ENCODE measurements at places on chromosomes 6 and 20.

GRCh38 chr6:84768442-84769174 is 4.2 kb upstream of the TBX18 start:
- no peak for DNase-seq

- no peak for DNase-seq
Observed at GRCh38 chr20:48461091-48461734, 366.6 kb downstream of the PREX1 start.

DNA sequence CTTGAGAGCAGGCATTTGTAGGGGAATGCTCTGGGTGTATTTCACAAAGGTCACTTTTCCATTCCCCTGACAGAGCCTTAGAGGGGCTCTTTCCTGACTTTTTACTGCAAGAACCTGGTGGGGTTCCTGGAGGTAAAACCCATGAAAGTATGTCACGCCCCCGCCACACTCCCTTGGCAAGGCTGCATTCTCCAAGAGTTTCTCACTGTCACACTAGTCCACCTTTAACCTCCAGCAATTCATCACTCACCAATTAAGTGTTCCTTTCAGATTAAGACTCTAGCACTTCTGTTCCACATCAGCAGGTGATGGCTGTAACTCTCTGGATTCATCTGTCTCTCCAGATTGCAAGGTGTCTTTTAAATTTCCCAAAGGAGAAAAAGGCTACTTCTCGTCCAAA is 32.7 kb upstream of the NKX2-4 start:
- DNase-seq = no peak

DNA sequence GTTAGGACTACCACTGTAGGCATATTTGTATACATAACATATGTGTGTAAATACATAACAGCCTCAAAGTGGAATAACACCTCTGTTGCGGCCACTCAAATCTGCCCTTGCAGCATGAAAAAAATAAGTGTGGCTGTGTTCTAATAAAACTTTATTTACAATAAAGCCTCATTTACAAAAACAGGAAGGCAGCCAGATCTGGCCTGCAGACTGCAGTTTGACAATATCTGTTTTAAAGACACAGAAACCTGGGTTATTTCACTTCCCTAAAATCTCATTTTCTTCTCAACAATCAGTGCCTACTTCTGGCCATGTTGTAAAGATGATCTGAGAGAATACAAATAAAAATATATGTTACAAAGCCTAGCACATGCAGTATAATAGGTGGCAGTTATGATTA is 53.9 kb upstream of the SCML4 start:
- no peak for DNase-seq

DNA sequence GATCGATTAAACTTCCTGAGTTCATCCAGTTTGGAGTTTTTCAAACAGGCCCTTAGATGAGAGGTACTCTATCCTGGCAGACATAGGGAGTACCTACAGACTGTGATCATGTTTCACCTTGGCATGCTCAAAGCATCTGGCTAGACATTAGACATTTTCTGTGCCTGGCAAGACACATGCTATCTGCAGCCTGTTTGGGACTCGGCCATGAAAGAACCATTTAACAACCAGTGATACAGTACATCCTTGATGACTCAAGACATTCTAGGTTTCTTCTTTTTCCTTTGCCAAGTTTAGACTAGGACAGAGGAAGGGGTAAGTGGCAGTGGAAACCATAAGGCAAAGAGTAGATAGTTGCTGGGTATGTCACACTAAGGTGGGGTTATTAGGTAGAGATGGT is 15.4 kb upstream of the PAQR8 start:
- no peak for DNase-seq

GRCh38 chr6:137342607-137343190 is 123.5 kb upstream of the IFNGR1 start:
- no peak for DNase-seq

DNA sequence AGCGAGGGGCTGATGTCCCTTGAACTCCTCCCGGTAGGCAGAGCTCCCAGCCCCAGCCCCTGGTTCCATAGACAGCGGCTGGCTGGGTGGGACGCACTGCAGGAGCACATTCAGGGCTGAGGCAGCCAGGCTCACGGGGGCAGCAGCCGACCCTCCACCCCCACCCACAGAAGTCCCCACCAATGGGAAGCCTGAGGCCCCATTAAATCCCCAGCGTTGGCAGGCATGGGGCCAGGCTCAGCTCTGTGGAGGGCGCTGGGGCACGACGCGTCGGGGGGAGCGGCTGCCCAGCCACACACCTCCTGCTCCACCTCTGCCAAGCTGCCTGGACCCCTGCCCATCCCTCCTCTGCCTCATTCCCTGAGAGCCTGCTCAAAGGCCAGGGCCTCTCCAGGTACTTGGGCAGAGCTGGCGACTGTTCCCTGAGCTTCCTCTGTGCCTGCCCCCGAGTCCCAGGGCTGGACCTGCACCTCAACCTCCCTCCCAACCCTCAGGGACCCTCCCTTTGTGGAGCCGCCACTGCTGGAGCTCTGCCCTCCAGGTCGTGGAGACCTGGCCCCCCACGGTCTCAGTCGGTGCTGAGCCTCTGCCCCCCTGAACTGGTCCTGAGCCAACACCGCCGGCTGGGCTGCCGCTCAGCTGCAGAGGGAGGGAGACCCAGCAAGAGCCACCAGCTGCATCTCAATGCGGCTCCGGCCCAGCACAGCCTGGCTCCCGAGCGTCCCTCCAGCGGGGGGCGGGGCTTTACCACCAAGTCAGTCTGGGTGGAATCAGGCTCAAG is 9.1 kb downstream of the CHRNA4 start:
- DNase-seq = no peak

GRCh38 chr6:125945378-125946141 is 11.0 kb upstream of the HINT3 start:
- DNase-seq = no peak

DNA sequence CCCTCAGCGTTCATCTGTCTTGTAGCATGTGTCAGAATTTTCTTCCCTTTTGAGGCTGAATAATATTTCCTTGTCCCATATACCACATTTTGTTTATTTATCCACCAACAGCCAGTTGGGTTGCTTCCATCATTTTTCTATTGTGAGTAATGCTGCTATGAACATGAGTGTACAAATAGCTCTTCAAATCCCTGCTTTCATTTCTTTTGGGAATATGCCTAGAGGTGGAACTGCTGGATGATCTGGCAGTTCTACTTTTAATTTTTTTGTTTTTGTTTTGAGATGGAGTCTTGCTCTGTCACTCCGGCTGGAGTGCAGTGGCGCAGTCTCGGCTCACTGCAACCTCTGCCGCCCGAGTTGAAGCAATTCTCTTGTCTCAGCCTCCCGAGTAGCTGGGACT is 64.7 kb downstream of the SASH1 start:
- DNase-seq = no peak

DNA sequence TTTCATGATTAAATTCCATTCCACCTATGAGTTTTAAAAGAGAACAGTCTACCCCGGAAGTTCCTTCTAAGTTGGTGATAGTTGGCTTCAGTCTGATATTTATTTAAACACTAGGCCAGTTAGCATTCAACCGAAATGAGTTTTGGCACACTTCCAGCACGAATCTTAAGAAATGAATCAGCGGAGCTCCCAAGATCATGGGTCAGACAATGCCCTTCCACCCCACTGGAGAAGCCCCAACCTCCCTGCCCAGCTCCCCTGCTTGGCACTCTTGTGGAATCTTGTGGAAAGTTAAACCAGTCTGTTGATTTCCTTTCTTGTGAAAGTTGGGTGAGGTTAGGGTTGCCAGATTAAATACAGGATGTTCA is 64.3 kb downstream of the MKKS start:
- DNase-seq = no peak

- DNase-seq = no peak
Observed at GRCh38 chr6:147384029-147384428, 124.5 kb upstream of the SAMD5 start.

DNA sequence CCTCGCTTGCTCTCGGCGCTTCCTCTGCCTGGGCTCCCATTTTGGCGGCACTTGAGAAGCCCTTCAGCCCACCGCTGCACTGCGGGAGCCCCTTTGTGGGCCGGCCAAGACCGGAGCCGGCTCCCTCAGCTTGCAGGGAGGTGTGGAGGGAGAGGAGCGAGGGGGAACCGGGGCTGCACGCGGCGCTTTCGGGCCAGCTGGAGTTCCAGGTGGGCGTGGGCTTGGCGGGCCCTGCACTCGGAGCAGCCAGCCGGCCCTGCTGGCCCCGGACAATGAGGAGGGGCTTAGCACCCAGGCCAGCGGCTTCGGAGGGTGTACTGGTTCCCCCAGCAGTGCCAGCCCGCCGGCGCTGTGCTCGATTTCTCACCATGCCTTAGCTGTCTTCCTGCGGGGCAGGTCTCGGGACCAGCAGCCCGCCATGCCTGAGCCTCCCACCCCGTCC is 10.2 kb upstream of the SRPK1 start:
- DNase-seq = no peak

GRCh38 chr20:63014710-63015109 is 7.9 kb upstream of the BHLHE23 start:
- no peak for DNase-seq

GRCh38 chr6:132932588-132932987 is 118.2 kb downstream of the RPS12 start:
- DNase-seq = no peak
